ENCODE measurements at places on chromosomes 4 and X.

DNA sequence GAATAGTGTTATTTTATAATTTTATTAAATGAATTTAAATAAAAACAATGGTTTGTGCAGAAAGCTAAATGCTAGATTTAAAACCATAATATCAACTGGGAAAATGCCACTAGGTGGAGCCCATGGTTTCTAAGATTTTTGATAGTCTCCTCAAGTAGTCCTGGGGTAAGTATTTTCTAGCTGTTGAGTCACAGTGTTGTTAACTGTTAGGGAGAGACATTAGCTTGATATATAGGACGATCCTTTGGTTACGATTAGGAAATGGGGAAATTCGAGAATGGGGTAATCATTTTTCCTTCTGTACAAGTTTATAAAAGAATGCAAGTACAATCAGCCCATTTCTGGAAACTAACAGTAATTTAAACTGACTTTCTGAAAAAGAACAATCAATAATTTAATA lies 378.4 kb downstream of the ANKRD50 start:
- no peak for DNase-seq

GRCh38 chrX:46653482-46653881 lies 79.9 kb downstream of the CHST7 start:
- DNase-seq, result no peak

- no peak for DNase-seq
These were observed 730 bp downstream of the VBP1 start for GRCh38 chrX:155216940-155217440.

DNA sequence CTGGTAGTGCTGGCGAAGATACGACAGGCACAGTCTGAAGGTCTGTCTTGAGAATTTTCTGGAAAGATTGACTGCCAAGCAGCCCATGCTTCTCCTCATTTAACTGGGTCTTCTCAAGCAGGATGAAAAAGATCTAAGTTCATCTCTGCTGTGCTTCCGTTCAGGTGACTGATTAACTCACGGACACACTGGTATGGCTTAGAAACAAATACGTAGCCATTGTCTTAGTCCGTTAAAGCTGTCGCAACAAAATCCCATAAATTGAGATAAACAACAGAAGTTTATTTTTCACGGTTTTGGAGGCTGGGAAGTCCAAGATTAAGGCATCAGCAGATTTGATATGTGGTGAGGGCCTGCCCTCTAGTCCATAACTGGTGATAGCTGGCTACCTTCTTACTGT lies 39.5 kb downstream of the SPINK2 start:
- no peak for DNase-seq

- no peak for DNase-seq
These were observed 4.8 kb upstream of the GAR1 start for GRCh38 chr4:109810552-109811387.

- DNase-seq, result no peak
These were observed 929 bp downstream of the ESX1 start for GRCh38 chrX:104253567-104254441.

GRCh38 chrX:32804034-32804433 lies 407.3 kb downstream of the DMD start:
- DNase-seq, result no peak

DNA sequence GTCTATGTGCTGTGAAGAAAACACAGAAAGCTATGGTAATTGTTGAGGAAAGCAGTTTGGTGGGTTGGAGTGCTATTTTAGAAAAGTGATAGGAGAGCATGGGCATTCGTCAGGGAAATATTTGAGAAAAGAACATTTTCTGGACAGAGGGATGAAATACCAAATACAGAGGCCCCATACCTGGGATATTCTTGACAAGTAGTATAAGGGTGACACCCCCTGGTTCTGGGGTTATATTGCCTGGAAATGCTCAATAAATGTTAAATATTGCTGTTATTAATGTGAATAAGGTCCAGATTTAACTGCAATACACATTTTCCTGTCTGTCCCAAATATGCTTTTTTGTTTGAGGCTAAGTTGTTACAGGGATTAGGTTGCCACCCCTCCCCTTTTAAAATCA lies 42.9 kb downstream of the WWC2 start:
- no peak for DNase-seq

DNA sequence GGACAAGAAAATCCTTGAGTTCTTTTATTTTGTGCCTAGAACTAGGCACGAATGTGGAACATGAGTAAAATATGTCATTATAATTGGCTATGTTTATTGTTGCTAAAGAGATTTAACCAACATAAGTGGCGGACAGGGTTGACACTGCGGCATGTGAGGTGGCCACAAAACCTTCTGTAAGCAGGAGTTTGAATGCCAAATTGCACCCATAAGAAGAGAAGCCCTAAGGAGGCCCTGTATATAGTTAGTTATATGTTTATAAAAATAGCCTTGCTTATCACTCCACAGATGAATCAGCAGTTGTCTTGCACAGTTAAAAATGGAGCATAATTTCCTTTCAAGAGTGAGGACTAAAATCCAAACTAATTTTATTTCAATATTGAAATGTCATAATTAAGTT lies 336.1 kb downstream of the GBA3 start:
- DNase-seq, result no peak

GRCh38 chrX:292900-293897 lies 12.0 kb downstream of the PLCXD1 start:
- DNase-seq, result no peak

GRCh38 chr4:158796370-158797140 lies 27.7 kb downstream of the FNIP2 start:
- DNase-seq, result no peak

DNA sequence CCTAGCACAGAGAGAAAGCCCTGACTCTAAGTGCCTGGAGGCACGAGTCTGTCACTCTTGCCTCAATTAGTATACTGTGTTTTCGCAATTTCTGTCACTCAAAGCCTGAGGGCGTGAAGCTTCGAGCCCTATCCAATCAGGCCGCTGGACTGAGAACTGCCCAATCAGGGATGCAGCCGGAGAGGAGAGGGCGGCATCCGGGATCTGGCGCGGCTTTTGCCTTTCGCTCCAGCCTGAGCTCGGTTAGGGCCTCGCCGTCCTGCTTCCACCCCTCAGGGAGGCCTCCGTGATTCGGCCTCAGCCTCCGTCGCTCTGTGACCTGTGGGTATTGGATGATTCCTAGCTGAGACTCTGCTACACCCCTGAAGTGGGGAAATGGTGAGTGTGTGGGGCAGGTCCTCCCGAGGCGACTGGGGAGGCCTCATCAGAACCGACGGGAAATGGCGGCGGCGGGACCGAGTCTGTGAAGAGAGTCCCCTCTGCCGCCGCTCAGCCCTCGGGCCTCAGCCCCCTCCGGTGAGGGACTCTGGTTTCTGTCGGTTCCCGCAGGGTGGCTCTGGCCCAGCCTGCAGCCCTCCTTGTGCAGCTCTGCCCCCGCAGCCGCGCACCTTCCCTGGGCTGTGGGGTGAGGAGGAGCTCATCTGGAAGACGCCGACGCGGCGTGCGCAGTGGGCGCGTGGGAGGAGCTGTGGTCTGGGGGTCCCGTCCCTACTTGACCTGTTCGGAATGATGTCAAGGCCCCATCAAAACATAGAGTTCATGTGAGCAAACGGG lies 48.5 kb downstream of the ZNF141 start:
- DNase-seq, result no peak

DNA sequence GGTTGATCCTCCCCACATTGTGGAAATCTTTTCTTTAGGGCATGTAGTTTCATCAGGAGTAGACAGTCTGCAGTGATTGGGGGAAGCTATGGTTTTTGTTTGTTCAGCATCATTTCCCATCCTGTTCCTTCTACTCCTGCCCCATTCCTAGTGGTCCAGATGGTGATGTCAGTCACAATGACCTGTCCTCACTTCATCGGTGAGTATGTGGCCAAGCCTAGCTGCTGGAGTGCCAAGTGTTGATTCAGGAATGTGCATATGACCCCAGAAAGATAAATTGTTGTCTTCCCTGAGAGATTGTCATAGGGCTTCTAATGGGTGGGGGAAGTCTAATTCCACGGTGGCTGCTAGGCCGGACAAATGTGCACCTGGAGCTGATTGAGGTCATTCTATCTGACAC lies 130.6 kb upstream of the FAT1 start:
- DNase-seq, result no peak

DNA sequence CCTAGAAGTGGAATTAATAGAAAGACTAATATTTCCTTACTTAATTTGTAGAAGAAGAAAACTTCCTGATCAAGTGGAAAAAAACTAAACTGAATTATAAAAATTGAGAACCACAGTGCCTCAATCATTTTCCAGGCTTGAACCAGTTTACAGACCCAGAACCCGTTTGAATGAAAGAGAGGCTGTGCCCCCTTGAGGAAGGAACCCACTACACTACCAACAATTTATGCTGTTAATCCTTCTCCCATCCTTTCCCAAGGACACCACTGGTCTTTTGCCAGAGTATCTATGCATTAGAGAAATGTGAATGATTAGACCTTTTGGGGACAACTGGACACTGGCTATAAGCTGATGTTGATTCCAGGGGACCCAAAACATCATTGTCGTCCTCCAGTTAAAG lies 842.6 kb downstream of the TECRL start:
- DNase-seq, result no peak

GRCh38 chrX:18394477-18394876 lies 30.9 kb upstream of the CDKL5 start:
- DNase-seq, result no peak

GRCh38 chr4:134408897-134409296 lies 207.3 kb upstream of the PABPC4L start:
- DNase-seq, result no peak

- DNase-seq, result no peak
These were observed 2.2 kb upstream of the SFRP2 start for GRCh38 chr4:153790962-153791551.

DNA sequence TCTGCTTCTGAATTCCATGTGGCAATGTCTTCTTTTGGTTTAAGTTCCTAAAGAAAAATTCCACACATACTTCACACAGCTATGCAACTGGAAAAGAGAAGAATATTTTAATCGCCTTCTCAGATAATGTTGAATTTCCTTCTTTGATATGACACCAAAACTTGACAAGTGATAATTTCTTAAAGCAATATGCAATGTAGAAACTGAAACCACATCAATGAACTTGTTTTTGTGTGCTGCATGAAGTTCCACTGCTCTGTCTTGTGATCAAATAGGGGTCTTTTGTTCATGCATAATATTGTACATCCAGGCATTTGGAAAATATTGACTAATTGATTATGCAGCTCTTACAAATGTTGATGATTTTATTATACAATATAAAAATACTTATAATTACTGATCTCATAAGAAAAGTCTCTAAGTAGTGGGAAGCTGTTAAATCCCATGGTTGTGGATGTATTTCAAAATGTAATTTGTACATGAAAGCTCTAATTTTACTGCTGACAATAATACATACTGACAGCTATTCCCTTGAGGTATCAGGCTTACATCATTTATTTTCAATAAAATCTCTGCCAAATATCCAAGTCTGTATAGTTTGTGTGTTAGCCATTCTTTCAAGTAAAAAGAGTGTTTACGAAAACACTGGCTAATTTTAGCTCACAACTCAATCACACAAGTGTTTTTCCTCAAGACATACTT lies 56.5 kb downstream of the AGA start:
- no peak for DNase-seq

DNA sequence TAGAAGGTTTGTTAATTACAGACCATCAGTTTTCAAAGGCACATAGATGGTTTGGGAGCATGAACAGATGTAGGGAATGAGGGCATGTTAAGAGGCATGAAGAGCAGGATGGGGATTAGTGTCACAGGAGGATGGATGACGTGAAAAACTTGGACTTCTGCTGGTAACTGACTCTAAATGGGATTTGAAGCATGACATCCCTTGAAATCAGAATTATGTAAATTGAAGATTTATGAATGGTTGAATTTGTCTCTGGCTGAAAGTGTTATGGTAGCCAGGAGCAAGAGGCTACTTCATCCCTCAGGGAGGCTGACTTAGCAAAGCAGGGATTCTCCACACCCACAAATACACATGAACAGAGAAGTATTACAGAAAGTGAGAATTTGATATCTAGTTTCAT lies 454.6 kb downstream of the MAGEB5 start:
- DNase-seq, result no peak

GRCh38 chrX:7262551-7262950 lies 114.6 kb upstream of the PUDP start:
- no peak for DNase-seq

DNA sequence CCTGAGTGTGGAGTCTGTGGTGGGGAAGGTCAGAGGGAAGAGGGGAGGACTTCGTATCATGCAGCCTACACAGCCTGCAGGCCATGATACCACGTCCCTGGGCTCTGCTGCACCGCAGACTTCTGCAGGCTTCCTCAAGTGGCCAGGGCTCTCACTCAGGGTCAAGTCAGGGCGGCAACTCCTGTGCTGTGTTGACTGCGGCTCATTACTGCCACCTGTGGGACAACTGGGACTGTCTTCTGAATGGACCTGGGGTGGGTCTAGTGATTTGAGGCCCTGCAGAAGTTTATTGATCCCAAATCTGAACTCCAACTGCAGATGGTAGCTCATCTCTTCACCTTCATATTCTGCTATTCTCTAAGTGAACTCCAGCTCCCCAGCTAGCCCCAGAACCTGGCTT lies 167.1 kb downstream of the NSUN7 start:
- no peak for DNase-seq

GRCh38 chr4:80026100-80026499 lies 46.9 kb downstream of the ANTXR2 start:
- DNase-seq, result no peak

DNA sequence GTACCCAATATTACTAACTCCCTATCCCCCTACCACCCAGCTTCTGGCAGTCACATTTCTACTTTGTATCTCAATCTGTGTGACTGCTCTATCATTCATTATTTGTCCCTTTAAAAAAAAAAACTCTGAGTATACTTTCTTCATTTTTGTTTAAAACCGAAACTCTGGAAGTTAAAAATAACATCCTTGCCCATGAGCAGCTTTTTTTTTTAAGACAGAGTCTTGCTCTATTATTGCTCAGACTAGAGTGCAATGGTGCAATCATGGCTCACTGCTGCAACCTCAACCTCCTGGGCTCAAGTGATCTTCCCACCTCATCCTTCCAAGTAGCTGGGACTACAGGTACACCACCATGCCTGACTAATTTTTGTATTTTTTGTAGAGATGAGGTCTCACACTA lies 15.8 kb downstream of the UBE2K start:
- DNase-seq, result no peak

Data from esophagus squamous epithelium (tissue), 5 donors.